ENCODE measurements at places on chromosomes 1 and 21.

DNA sequence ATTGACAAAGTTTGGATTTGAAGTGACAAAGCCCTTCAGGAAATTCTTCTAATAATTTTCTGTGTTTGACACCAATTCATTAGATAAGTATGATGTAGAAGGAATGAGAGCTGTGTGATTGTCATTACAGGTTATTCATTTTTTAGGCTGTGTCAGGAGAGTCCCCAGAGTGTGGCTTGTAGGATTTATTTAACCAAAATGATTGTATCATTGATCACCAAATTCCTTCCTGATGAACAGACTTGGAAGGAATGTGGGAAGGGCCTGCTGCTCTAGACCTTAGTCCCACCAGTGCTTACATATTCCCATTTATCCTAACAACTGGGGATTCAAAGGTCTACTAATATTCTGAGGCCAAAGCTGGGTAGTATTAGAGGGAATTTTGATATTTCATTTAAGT is 383.3 kb upstream of the KAZN start:
- peak; percentile 81 for DNase-seq

GRCh38 chr1:47779613-47780012 is 217.6 kb downstream of the TRABD2B start:
- no peak for DNase-seq

DNA sequence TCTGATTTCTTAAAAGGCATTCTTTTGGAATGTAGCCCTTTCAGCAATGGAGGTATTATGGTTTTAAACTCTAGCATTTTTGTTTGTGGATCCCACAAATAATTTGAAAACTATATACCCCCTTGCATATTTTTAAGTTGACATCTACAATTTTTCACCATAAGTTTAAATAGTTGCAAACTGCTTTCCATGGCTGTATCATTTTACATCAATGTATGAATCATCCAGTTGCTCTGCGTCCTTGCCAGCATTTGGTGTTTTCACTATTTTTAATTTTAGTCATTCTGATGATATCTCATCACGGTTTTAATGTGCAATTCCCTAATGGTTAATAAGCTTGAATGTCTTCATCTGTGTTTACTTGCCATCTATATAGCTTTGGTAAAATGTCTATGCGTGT is 20.7 kb downstream of the DIPK1A start:
- DNase-seq, result no peak

DNA sequence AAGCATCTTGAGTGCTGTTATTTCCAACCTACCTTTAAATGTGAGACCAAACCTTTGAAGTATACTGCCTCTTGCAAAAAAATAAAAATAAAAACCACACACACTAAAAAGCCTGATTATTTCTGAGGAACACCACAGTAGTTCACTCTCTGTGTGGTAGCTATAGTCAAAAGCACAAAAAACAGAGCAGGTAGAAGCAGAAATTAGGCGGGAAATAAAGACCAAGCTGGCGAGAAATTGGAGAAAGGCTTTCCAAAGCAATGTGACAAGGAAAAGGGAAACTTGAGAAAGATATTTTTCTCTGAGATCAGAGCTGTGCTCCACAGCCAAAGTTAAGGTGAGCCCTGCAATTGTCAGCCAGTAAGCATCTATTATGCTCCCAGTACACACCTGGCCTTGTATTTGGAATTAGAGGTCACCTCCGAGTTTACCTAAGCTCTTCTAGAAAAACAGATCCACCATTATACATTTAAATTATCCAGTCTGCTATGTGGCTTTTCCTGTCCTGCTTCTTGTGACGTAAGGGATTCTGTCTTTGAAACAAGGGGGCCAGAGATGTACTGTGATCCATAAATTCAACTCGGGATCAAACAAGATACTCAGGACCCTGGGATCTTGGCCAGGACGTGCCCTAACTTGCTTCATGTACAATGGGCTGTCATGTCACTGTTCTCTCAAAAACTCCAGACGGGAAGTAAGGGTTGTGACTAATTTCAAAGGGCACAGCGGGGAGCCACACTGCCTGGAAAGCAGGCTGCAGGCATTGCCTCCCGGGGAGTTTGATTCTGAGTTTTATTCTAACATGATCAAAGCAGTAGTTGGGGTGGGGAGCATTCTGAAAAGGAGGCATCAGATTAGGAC is 39.8 kb upstream of the RAB4A start:
- DNase-seq, result no peak

GRCh38 chr1:109979489-109980091 is 5.0 kb upstream of the AHCYL1 start:
- DNase-seq, result peak; percentile 64

- no peak for DNase-seq
Observed at GRCh38 chr1:181101581-181102226, 13.2 kb downstream of the IER5 start.

DNA sequence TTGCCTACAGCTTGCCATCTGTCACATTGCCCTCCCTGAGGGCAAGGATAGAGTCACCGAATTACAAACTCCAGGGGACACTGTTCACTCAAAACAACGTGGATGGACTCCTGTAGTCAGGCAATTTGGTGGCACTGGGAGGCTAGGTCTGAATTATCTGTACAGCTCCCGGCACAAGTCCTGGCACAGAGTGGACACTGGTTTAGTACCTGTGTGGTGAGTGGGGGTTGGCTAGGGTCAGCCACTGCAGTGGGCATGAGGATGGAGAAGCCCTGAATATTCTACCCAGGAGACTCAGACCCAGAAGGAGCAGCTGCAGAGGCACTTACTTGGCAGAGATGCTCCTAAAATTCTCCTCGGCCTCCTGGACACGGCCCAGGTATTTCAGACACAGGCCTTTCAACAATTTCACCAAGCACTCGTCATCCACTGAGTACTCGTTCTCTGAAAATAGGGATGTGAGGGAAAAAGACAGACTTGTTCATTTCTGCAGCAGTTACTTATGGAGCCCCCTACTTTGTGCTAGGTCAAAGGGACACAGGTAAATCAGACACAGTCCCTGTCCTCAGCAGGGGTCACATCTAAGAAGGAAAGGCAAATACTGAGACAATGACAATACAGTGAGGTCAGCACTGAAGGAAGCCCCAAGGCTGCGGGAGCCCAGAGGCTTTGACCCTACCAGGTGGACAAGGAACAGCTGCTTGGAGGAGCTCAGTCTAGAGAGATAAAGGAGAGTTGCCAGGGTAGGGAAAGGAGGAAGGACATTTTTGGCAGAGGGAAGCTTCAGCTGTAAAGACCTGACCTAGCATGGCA is 40.5 kb downstream of the TTC39A start:
- no peak for DNase-seq

GRCh38 chr1:232923739-232924386 is 26.5 kb upstream of the NTPCR start:
- DNase-seq, result no peak

GRCh38 chr1:191905781-191906180 is 252.5 kb upstream of the RGS18 start:
- DNase-seq, result no peak

GRCh38 chr1:1206376-1206965 is at the start of gene TNFRSF18:
TSS of gene TNFRSF18 (minus strand) at chr1:1206592. CDS start at chr1:1206571, 21 bp downstream.
- no peak for DNase-seq

DNA sequence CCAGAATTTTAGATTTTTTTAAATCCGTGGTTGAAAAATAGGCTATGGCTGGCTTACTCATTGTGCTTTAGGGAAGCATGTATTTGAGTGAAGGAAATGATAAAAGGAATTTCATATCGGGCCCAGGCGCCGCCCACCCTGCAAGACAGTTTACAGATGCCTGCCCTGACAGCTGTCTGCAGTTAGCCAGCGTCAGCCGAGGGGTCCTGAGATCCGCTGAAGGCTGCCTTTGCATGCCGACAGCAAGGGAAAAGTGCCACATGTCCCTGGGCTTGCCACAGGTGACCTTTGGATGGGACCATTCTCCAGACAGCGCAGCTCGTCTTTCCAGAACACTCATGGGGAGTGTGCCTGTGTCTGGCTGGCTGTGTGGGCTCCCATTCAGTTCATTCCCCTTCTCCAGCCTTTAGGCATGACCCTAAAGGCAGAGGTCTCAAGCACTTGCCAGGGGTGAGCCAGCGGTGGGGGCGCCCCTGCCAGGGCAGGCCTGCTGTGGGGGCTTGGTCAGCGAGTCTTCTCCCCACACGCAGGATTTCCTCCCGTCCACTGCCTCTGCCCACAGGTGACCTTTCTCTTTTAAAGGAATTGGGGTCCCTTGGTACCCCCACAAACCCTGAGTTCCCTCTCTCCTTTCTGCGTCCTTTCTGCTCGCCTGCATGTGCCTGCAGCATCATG is 46.1 kb upstream of the TRAPPC10 start:
- DNase-seq, result no peak

DNA sequence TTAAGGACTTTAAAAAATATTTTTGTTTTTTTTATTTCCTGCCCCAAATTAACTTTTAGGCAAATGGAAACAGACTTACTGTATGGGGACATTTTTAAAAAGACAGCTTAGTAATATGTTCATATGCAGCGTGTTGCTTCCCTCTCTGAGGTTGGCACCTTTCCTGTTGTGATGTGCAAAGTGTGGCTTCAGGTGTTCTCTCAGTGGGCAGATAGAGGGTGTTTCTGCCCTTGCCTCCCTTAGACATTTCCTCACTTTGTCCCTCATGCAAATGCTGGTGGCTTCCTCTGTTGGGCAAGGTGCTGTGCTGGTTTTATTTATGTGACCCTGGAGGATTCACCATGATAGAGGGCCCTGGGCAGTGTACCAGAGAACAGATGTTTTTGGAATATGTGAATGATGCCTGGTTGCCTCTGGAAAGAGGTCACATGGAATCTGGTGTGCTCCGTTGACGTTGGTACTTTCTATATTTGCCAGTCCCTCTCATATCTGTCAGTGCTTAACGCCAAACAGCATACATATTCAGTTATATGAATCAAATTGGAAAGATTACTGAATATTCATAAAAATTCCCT is 123.5 kb downstream of the PATJ start:
- DNase-seq, result no peak

- DNase-seq, result no peak
Observed at GRCh38 chr1:116092752-116093489, 18.3 kb upstream of the MAB21L3 start.

GRCh38 chr1:3348196-3348865 is 106.1 kb upstream of the ARHGEF16 start:
- no peak for DNase-seq

DNA sequence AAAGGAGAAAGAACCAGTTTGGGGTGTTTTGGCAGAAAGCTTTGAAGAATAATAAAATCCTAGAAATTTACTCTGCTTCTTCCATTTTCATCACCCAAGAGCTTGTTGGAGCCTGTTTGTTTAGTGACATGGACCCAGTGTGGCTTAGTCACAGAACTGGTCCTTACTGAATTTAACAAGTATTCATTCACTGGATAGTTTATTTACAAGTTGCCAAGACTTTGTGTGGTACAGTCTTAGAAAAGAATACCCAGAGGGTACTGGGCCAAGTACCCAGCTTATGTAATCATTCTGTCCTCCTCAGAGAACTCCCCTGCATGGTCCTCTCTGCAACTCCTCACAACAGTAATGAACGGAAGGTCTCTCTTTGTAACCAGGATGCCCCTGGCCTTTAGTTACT is 16.4 kb downstream of the RAB4A start:
- DNase-seq, result no peak

GRCh38 chr1:14926229-14926628 is 227.3 kb upstream of the TMEM51 start:
- no peak for DNase-seq

DNA sequence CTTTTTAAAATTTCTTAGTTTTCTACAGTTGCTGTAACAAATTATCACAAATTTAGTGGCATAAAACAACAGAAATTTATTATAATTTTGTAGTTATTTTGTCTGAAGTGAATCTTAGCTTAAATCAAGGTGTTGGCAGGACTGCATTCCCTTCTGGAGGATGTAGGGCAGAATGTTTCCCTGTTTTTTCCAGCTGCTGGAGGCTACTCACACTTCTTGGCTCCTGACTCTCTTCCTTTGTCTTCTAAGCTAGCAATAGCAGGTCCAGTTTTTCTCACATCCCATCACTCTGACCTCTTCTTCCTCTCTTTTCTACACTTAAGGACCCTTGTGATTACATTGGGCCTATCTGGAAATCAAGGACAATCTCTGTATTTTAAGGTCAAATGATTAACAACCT is 84.1 kb downstream of the PKN2 start:
- no peak for DNase-seq

DNA sequence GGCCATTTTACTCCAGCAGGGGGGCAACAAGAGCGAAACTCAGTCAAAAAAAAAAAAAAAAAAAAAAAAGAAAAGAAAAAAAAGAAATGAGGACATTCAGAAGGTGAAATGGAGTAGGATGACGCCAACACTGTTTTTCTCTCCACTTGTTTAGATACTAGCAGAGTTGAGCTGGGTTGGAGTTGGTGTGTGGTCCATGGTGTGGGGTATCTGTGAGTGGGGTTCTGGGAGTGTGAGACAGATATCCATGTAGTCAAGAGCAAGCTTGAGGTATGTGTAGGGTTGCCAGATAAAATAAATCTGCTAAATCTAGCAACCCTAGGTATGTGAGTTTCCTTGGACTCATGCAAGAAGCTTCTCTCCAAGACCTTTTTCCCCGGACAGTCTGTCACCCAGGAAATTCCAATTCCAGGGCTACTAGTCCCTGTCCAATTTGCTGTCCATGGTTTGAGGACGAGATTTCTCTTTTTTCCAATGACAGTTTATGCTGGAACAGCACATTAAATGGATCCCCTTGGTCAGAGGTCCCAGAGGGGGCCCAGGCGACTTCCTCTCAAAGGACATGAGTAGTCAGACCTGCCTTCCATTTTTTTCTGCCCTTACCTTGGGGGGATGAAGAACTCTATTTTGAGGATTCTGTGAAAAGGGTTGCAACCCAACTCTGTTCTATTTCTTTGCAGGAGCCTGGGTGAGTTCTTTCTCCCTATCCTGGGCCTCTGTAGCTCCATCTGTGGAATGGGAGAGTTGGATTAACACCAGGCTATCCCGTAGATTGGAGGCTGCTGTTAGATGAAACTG is 2.1 kb upstream of the FOXD2 start:
- DNase-seq, result no peak

DNA sequence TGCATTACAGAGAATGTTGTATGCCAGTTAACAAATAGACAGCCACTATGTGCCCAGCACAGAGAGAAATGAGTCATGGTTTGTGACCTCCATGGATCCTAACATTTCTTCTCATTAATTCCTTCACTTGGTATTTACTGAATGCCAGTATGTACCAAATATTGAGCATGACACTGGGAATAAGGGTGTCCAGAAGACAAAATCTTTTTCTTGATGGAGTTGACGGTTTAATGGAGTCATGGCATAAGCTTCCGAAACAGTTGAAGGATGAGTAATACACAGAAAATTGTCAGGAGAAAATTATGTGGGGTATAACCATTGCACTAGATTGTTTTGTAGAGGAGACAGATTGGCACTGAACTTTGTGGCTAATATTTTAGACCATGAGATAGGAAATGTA is 36.9 kb downstream of the PTGFR start:
- peak; percentile 53 for DNase-seq

DNA sequence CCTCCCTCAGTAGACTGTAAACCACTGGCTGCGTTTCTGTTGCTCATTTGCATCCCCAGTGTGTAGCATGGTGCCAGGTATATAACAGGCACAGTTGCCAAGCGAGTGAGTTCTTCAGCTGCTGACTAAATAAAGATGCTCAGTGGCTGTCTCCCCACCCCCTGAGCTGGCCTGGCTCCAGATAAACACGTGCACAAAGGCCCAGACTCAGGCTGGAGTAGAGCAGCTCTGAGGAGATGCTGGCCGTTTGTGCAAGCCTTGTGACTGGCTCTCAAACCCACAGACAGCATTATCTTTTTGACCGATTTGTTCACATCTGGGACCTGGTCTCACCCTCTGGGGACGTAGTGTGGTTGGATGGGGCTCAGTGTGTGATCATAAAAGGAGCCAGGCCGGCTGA is 7.1 kb downstream of the CHRNB2 start:
- no peak for DNase-seq

- no peak for DNase-seq
Observed at GRCh38 chr1:154371436-154371835, 33.7 kb upstream of the IL6R start.
